ENCODE measurements at places on chromosomes 1 and 21. TPM values are rescaled to one million over a fixed set of nuclear protein-coding genes. Genes with fewer than 3 reads are reported as not detected.

Gene S100A7
- not detected for total RNA-seq

Gene KRTAP10-10
- not detected for total RNA-seq

Gene OLFM3
- total RNA-seq: not detected

Gene LAD1
- total RNA-seq: not detected

Gene TSPEAR
- total RNA-seq: not detected

Gene HSF2BP
- total RNA-seq: 1.6 TPM

Gene LHX8
- under 0.01 TPM for total RNA-seq
